ENCODE measurements at places on chromosomes 2 and 18. TPM values are rescaled to one million over a fixed set of nuclear protein-coding genes. Genes with fewer than 3 reads are reported as not detected.

ICA1L gene
- total RNA-seq, result 6.4 TPM

RAB27B gene
- 0.27 TPM for total RNA-seq

CTNNA2 gene
- not detected for total RNA-seq

RSAD2 gene
- total RNA-seq, result 0.13 TPM

HOXD11 gene
- not detected for total RNA-seq
